ENCODE measurements at places on chromosomes 3 and 15. TPM values are rescaled to one million over a fixed set of nuclear protein-coding genes. Genes with fewer than 3 reads are reported as not detected.

DNA sequence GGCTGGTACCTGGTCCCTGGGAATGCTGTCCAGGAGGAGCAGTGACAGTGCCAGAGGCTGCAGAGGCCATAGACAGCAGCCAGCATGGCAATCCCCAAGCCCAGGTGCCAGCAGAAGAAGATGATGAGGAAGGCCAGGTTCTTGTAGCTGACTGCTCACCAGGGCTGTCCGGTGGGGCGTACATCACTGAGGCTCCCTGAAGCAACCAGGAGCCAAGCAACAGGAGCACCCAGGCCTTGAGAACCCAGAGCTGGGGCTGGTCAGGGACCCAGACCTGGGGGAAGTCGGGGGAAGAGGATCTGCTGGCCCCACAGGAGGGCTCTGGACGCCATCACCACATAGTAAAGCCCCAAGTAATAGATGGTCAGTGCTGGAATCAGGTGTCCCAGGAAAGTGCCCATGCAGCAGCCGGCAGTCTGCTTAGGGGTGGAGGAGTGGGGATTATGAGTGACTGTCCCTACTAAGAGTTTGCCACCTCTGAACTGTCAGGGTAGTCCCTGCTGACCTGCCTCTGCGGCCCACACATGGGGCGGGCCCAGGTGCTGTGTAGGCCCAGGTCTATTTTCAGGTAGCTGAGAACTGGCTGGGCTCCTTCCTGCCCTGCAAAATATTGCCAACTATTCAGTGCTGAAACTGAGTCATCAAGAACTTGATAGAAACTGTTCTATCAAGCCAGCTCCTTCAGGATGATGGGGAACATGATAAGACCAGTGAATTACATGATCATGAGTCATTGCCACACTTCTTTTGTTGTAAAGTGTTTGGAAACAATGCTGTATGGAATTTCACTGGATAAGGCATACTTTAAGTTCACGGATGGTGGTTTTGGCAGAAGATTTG, 68.7 kb downstream of the CHRD start:
- DNase-seq: peak; percentile 98

- DNase-seq: no peak
These were observed 37.7 kb downstream of the NCK1 start for GRCh38 chr3:136899622-136900158.

The APBA2 gene
- polyA plus RNA-seq: 0.14 TPM

The PRTG gene
- 0.01 TPM for polyA plus RNA-seq

DNA sequence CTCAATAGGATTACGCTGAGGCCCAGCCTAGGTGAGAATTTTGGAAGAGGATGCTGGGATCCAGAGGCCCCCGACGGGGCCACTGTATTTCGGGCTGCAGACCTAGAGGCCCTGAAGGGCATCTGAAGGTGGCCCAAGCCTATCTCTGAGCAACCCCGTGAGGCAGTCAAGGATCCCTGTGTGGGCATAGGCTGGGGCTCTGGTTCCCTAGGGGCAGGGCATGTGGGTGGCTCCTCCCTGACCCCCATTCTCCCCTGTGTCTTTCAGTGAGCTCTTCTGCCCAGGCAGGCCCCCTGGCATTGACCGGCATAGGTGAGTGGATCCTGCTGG, 216.0 kb downstream of the SNRPN start:
- no peak for DNase-seq

DNA sequence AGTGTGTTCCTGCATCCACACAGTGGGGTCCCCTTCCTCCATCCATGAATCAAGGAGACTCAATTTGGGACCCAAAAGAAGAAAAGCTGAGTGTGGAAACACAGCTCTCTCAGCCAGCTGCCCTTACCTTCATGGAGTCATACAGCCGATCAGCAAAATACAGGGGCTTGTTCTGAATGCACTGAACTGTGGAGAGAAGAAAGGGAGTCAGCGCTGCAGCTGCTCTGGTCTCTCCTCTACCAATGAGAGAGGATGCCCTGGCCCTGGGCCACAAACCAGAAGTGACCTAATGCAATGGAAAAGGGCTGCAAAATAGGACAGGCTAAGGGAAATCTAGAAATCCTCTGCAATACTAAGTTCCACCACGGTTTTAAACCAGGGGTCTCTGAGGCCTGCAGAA, 46.7 kb downstream of the ANXA2 start:
- peak; percentile 20 for DNase-seq

The BCL2A1 gene
- 0.06 TPM for polyA plus RNA-seq

The CAMK1 gene
- polyA plus RNA-seq: 2.4 TPM

DNA sequence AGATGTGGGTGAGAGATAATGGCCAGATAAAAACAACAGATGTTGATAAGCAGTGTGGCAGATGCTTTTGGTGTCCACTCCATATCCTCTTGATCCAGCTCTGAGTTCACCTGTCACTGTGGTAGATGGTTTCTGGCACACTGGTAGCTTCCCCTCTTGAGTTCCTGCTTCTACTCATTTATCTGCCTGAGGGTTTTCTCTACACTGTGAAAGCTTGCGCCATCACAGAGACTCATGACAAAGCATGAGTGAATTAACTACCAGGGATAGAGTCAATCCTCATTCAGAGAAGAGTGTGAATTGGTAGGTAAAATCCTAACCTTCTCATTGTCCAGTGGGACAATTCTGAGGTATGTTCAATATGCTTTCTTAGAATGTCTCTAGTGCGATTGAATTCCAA, 50.0 kb upstream of the ARHGEF26 start:
- no peak for DNase-seq

The PCSK6 gene
- polyA plus RNA-seq: 0.22 TPM

- no peak for DNase-seq
These were observed 391.6 kb upstream of the DPPA4 start for GRCh38 chr3:109728861-109729494.

GRCh38 chr3:131561511-131561910, 58.7 kb upstream of the MRPL3 start:
- peak; percentile 20 for DNase-seq

- DNase-seq: no peak
These were observed 104.3 kb downstream of the ZNF280D start for GRCh38 chr15:56628893-56629532.

The MYRIP gene
- polyA plus RNA-seq: not detected

The DNAH1 gene
- 0.44 TPM for polyA plus RNA-seq

GRCh38 chr3:145906755-145907154, 254.2 kb downstream of the PLOD2 start:
- no peak for DNase-seq

DNA sequence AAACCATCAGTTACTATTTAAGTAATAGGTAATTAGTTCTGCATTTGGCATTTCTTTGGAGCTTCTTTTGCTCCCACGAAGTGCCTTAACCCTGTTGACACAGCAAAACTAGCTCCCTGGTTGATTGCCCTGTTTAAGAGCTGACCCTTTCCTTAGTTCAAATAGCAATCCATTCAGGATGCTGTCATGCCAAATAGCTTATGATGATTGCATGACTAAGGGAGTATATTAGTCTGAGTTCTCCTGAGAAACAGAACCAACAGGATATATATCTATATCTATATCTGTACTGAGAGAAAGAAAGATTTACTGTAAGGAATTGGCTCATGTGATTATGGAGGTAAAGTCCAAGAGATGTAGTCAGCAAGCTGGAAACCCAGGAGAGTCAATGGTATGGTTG, 50.3 kb upstream of the SPRED1 start:
- no peak for DNase-seq

The CPLX3 gene
- not detected for polyA plus RNA-seq

DNA sequence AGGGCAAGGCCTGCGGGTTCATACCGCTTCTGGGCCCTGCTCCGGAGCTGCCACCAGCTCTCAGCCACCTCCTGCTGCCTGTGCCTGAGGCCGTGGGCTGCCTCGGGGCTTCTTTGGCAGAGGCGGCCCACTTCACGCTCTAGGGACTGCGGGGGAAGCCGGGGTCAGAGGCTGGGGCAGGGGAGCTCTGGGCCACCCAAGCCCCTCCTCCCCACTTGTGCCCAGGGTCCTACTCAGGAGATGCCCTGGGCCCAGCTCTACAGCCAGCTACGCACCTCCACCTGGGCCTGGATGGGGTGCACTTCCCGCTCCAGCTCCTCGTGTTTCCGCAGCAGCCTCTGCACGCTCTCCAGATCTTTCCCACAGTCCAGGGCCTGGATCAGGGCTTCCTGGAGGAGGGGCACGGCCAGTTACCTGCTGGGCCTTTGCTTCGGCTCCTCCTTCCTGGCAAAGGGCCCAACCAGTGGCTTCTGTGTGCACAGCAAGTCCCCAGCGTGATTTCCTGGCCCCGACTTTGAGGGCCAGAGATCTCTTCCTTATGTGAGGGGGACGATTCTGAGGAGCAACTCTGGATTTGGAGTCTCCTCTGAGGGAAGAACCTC, 24.0 kb downstream of the PLA2G4B start:
- no peak for DNase-seq

- DNase-seq: no peak
These were observed 152.2 kb downstream of the CFAP20DC start for GRCh38 chr3:58897646-58898045.

DNA sequence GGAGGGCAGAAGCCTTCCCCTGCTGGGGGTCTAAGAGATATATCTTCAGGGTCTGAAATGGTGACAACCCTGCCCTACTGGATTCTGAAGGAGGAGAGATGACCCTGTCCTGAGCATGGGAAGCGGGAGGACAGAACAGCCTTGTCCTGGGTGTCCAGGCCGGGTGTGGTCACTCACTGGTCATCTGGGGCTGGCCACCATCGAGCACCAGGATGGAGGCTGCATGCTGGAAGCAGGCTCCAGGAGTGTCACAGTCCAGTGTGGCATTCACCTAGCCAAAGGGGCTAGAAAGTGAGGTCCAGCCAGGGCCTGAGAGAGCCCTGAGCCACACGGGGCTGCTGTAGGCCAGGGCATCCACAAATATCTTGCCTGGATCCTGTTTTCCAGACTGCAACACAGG, 5.2 kb downstream of the CDHR4 start:
- no peak for DNase-seq

DNA sequence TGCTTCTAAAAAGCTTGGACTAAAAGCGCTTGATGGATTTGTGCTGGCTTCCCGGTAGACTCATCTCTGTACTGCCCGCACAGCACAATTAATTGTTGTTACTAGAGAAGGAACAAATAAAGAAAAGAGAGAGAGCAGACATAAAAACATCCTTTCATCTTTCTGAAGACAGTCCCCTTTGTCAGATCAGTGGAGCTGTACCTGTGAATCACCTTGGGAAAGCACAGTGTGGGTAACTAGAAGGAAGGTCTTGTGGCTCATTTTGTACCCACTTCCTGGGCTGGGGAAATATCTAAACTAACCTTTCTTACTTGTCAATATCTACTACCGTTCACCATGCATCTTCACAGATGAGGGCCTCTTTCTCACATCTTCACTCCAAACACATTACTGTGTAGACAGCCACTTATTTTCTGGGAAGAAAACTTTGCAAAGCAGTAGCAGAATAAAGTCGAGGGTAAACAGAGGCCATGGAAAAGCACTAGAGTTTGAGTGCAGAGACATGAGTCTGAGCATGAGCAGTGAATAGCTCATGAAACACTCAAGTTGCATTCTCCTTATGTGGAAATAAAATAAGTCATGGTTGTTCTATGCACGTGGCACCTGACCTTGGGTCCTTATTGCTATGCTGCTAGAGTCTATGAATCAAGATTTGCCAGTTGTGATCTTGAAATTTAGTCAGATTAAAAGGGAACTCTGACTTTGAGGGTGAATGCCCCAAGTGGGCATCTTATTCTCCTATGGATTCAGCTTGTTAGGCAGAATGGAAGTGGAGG, 169.3 kb downstream of the LPP start:
- peak; percentile 86 for DNase-seq

The SCAP gene
- 31.8 TPM for polyA plus RNA-seq

- DNase-seq: no peak
These were observed 41.5 kb downstream of the PPCDC start for GRCh38 chr15:75064846-75065245.

The IL5RA gene
- not detected for polyA plus RNA-seq

The TM4SF1 gene
- polyA plus RNA-seq: 285 TPM

DNA sequence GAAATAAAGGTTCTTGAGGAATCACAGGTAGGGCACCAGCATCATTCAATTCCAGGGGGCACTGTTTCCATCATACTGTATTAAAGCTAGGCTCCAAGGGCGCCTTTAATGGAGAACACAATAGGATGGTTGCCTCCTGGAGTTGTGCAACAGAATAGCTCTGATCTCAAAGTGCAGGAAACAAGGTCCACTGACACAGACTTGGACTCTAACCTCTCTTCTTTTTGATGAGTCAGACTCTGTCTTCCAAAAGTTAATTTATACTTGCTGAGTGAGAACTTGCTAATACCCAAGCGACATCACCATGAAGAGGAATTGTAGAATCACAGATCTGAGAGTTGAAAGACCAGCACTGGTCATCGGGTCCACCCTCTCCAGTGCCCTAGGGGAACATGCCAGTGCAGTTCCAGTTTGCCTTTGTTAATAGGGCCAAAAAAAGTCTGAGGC, 94.4 kb upstream of the PHLDB2 start:
- peak; percentile 77 for DNase-seq

The SKOR1 gene
- polyA plus RNA-seq: 0.02 TPM

DNA sequence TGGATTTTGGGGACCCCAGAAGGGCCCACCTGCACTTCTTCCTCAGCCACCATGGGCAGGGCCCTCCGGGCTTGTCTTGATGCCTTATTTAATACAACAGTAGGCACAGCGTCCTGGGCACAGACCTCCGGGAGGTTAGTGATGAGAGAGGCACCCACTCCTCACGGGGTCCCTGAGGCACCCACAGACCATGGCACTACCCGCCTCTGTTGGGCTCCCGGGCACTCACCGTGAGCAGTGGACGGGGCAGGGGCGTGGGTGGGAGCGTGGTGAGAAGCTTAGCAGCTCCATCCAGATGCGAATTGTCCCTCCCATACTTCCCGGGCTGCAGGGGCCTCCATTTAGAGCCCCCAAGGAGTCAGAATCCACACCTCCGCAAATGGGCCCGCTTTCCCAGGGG, 317 bp upstream of the MESP2 start:
- no peak for DNase-seq

DNA sequence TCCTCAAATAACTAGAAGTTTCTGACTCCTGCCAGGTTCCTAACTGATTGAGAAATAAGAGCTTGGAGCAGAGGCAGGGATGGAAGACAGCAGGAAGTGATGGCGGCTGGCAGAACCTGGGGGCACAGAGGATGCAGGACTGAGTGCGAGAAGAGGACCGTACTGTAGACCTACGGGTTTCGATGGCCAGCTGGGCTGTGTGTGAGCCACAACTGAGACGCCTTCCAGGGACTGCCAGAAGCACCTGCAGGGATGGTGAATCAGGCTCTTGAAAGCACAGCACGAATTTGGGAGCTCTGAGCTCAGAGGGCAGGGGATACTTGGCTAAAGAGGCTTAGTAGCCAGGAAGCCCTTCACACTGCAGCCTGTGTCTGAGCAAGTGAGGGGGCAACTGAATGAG, 165.6 kb downstream of the ABHD5 start:
- DNase-seq: no peak

- no peak for DNase-seq
These were observed 576.3 kb downstream of the NTRK3 start for GRCh38 chr15:87680208-87680607.

GRCh38 chr3:190209533-190209932, 88.8 kb upstream of the P3H2 start:
- DNase-seq: no peak

GRCh38 chr3:117595615-117596014, 886.0 kb downstream of the TUSC7 start:
- no peak for DNase-seq

- DNase-seq: no peak
These were observed 227.2 kb downstream of the XXYLT1 start for GRCh38 chr3:195043607-195044339.

- peak; percentile 94 for DNase-seq
These were observed 32.1 kb upstream of the EBLN2 start for GRCh38 chr3:73029321-73029796.
